ENCODE measurements at places on chromosomes 7 and 10.

- DNase-seq = no peak
Measured at GRCh38 chr10:116146372-116147140, 126.5 kb downstream of the GFRA1 start.

GRCh38 chr10:119292968-119293760 is 85.8 kb downstream of the GRK5 start:
- no peak for DNase-seq

DNA sequence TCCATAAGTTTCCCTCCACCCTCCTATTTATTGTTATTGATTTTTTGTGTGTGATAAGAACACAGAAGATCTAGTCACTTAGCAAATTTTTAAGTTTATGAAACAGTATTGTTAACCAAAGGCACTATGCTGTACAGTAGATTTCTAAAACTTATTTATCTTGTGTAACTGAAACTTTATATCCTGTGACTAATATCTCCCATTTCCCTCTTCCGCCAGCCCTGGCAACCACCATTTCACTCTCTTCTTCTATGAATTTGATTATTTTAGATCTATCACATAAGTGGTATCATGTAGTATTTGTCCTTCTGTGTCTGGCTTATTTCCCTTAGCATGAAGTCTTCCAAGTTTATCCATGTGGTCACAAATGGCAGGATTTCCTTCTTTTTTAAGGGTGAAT is 144.3 kb upstream of the INHBA start:
- DNase-seq = no peak

- no peak for DNase-seq
Measured at GRCh38 chr10:96496281-96496925, 17.3 kb downstream of the TLL2 start.

GRCh38 chr7:32048970-32049491 is 21.2 kb downstream of the PDE1C start:
- DNase-seq = no peak

DNA sequence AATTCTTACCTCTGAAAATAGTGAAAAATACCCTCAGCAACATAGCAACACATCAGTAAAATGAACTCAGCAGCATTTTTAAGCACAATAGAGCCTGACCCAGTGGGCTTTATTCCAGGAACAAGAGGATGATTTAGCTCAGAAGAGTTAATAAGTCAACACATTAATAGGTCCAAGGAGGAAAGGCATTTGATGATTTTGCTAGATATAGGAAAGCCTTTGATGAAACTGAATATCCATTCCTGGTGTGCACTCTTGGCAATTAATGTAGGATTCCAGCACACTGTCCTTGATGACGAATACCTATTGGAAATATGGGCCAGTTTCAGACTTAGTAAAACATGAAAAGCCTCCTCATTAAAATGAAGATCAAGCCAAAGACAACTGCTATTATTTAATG is 42.5 kb downstream of the RASGEF1A start:
- no peak for DNase-seq

GRCh38 chr10:62082729-62083411 is 181.4 kb downstream of the ARID5B start:
- DNase-seq = no peak

DNA sequence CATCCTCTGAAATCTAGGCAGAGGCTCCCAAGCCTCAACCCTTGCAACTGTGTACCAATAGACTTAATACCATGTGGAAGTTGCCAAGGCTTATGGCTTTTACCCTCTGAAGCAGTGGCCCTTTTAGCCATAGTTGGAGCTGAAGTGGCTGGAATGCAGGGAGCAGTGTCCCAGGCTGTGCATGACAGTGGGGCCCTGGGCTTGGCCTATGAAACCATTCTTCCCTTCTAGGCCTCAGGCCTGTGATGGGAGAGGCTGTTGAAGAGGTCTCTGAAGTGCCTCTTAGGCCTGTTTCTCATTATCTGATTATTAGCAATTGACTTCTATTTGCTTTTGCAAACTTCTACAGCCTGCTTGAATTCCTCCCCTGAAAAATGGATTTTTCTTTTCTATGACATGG is 612.7 kb upstream of the ZWINT start:
- DNase-seq = no peak

- DNase-seq = no peak
Measured at GRCh38 chr10:89861199-89861573, 159.8 kb downstream of the KIF20B start.

DNA sequence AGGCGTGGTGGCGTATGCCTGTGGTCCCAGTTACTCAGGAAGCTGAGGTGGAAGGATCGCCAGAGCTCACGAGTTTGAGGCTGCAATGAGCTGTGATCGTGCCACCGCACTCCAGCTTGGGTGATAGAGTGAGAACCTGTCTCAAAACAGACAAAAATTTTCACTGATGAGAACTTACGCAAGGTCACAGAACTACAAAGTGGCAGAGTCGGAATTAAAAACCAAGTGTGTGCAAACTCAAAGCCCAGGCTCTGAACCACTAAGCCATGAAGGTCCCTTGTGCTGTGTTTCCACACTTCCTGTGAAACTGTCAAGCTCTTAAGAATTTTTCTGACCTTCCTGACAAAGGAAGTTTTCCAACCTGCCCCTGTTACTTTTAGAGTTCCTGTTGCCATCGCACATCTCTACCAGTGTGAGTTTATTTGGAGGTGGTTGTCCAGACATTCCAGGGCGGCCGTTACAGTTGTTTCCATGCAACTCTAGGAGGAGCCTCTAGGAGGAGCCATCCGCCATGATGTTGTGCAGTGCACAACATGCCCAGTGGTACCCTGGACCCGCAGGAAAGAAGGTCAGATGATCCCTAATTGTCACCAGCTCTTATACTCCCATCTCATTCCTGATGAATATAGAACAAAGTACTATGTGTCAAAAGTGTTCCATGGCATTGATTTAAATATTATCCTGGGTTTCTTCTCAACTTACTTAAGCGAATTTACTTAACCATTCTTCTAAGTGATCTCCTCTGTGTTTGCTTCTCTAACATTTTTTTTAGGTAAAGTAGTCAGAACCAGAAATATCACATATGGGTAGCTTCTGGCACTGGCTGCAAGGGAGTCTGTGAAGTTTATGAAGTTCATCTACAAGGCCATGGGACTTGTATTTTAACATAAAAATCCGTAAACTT is 49.0 kb upstream of the LYZL1 start:
- no peak for DNase-seq

DNA sequence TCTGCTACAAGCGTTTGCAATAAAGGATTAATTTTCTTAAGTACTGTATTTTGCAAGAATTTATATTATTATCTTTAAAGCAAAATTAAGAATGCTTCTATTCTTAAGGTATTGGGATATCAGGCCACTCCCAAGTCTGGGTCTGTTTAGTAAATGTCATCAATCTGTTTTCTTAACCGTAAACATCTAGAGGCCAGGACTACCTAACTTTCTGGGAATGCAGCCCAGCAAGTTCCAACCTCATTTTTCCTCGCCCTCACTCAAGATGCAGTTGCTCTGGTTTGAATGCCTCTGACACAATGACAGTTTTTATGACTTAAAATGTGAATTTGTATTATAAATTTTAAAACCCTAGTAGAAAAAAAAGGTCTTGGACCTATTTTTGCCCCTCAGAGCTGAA is 143.5 kb downstream of the INHBA start:
- DNase-seq = no peak

DNA sequence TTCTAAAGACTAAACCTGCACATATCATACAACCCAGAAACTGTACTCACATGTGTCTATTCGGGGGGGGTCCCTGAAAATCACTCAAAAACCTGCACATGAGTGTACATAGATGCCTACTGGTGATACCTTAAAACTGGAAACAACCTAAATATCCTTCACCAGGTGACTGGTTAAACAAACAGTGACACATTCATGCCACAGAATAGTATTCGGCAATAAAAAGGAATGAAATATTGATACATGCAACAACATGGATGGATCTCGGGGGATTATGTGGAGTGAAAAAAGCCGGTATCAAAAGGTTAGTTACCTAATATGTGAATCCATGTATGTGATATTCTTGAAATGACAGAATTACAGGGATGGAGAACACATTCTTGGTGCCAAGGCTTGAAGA is 32.1 kb upstream of the EGFR start:
- DNase-seq = no peak

- no peak for DNase-seq
Measured at GRCh38 chr10:12826800-12827372, 174.6 kb downstream of the CCDC3 start.

GRCh38 chr10:32055478-32056135 is 618 bp downstream of the KIF5B start:
- DNase-seq = peak; percentile 68

DNA sequence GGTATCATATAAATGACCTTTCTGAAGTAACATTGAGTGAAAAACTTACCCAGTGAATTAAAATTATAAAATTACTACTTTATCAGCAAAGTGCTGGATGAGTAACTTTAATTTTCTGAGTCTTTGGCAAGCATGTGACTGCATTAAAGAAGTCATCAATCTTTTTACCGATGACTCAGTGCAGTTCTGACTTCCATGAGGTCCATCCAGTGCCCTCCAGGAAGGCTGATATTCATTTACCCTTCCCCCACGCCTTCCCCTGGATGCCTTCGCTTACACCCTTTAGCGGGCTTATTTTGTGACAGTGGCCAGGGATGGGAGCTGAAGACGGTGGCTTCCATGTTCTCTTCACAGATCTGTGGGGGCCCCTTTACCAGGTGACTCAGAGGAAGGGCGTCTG is 572.9 kb upstream of the PFKP start:
- DNase-seq = no peak

GRCh38 chr7:41574377-41574776 is 128.5 kb downstream of the INHBA start:
- no peak for DNase-seq

DNA sequence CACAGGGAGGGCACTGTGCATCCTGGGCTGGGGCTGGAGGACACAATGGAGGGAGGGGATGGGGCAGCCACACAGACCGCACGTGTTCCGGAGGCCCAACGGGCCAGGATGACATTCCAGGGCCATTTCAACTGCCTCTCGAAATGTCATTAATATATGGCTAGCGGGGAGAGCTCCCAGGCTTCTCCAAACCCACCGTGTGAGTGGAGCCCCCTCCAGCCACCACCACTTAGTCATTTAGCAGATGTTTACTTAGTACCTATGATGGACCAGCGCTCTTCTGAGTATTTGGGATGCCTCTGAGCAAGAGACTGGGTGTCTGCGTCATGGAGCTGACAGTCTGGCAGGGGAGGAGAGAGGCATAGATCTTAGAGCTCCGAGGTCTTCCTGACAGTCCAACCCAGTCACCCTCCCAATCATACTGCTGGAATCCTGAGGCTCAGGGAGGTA is 107.3 kb downstream of the ZMIZ1 start:
- DNase-seq = no peak

- peak; percentile 5 for DNase-seq
Measured at GRCh38 chr10:70909326-70909935, 21.1 kb upstream of the PCBD1 start.

- no peak for DNase-seq
Measured at GRCh38 chr7:73340514-73340913, 12.6 kb downstream of the FKBP6 start.

- DNase-seq = no peak
Measured at GRCh38 chr7:151175793-151176311, 8.4 kb upstream of the GBX1 start.

DNA sequence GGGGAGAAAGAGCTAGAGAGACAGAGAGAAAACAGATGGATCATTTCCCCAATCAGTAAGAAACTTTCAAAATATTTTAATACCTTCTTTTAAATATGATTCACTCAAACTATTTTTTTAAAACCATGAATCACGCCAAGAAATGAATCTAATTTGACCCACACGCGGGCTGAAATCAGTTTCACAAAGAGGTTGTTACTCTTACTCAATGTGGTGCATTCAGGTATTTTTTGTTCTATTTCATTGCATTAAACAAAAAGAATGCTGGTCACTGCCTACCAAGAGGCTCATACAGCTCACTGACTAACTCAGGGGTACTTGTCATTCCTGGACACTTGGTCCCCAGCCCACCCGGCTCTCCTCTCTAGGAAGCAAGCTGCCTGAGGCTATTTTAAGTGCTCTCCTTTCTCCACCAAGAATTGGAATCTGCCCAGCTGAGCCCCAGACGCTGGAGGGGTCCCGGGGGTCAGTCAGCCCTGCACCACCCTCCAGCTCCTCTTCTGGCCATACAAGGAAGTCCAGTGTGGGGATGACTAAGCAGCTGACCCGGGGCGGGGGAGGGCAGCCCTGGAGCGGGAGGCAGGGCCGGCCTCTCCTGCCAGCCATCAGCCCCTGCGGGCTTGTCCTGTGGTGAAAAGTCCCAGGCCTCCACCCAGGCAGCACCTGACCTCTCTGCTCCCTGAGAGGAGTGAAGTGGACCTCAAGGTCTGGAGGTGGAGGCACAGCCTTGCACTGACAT is 21.7 kb upstream of the PFKP start:
- peak; percentile 31 for DNase-seq

DNA sequence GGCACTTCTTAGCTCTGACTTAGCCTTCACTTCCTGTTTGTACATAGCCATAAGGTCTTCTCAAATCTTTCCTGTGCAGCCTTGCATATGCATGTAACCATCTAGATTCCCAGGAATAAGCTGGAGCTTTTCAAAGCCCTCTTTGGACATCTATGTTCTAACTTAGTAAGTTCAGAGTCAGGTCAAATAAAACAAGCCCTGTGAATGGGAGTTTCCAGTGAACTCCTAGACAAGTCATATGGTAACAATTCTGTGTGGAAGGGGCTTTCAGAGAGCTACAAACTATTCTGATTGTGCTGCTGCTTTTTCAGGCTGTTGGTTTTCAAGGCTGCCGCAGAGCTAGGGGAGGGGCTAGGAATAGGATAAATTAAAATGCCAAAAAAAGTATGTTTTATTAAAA is 208.4 kb upstream of the AKR1E2 start:
- no peak for DNase-seq

- DNase-seq = no peak
Measured at GRCh38 chr10:17229717-17229966, 1.6 kb downstream of the VIM start.

- DNase-seq = no peak
Measured at GRCh38 chr7:87056346-87056745, 3.1 kb downstream of the ELAPOR2 start.

- no peak for DNase-seq
Measured at GRCh38 chr7:98870121-98870651, 372 bp upstream of the TMEM130 start.

GRCh38 chr10:30002426-30003266 is 56.7 kb downstream of the JCAD start:
- DNase-seq = peak; percentile 88

DNA sequence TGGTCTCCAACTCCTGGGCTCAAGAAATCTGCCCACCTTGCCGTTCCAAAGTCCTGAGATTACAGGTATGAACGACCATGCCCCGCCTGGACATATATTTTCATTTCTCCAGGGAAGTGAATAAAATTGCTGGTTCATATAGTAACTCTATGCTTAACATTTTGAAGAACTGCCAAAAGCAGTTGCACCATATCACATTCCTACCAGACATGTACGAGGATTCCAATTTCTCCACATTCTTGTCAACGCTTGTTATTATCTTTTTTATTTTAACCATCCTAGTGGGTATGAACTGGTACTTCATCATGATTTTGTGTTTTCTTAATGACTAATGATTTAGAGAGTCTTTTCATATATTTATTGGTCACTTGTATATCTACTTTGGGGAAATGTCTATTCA is 21.9 kb upstream of the CPN1 start:
- DNase-seq = no peak

GRCh38 chr7:157255201-157255606 is 81.6 kb upstream of the DNAJB6 start:
- no peak for DNase-seq

All from gastrocnemius medialis (tissue), 4 donors.